ENCODE measurements at places on chromosomes 12 and 14. TPM values are rescaled to one million over a fixed set of nuclear protein-coding genes. Genes with fewer than 3 reads are reported as not detected.

The WNT1 gene
- not detected for total RNA-seq

- no peaks in the 10 kb centered on the region for H3K4me1 ChIP-seq
- H3K27ac ChIP-seq: no peak overlapping the region
- DNase-seq: no peak
- peaks cover 37% of the 10 kb centered on the region for H3K27me3 ChIP-seq
These were observed 2.2 kb upstream of the DCD start for GRCh38 chr12:54650409-54650808.

The BCAT1 gene
- 49.4 TPM for total RNA-seq

GRCh38 chr12:119694111-119694510 is 26.2 kb downstream of the PRKAB1 start:
- H3K4me1 ChIP-seq: no peaks in the 10 kb centered on the region
- no peak overlapping the region for H3K4me3 ChIP-seq
- DNase-seq: peak; percentile 23
- no peak overlapping the region for H3K27ac ChIP-seq
- no peaks in the 10 kb centered on the region for H3K36me3 ChIP-seq

GRCh38 chr12:91400271-91400670 is 217.7 kb upstream of the DCN start:
- no peaks in the 10 kb centered on the region for H3K36me3 ChIP-seq
- no peak overlapping the region for H3K4me3 ChIP-seq
- no peak for DNase-seq
- peak overlapping the region; percentile 17 for H3K27ac ChIP-seq
- H3K4me1 ChIP-seq: no peaks in the 10 kb centered on the region

Measured in natural killer cell treated with Interleukin-12 subunit alpha and Interleukin-12 subunit beta and Interleukin-15 and Interleukin-18, amount 100 ng/mL, for 72 hours (primary cell).